ENCODE measurements at places on chromosomes 4 and X.

DNA sequence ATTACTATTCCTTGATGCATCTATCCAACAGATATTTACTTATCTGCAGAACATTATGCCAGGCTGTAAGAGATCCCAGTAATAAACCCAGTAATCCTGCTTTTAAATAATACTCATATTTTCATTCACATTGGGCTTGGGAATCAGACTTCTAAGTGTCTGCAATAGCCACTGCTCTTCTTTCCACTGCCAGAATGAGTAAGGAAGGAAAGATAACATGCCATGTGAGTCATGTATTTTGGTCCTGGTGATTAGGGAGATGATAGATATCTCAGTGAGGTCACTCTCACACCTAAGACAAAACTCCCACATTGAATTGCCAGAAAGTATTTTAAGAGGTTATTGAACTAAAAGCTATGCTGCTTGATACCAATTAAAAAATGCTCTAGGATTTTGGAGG is 13.9 kb upstream of the HEPH start:
- DNase-seq = no peak

GRCh38 chrX:49915361-49916222 is 6.8 kb upstream of the CLCN5 start:
- peak; percentile 49 for DNase-seq

DNA sequence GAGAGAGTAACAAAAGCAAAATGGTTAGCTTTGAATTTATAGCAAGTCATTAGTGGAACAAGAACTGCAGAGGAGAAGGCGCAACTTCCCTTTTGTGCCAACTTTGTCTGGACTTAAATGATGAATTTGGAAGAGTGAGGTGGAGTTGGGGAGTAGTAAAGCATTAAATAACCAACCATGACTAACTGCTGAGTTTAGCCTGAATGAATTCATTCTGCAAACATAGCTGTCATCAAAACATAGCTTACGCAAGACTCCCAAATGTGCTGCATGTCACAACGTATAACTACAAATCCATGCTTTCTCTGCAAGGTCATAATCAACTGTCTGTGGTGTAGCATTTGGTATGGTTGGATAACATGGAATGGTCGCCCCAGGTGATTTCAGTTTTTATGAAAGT is 75.9 kb upstream of the RPL34 start:
- DNase-seq = no peak

DNA sequence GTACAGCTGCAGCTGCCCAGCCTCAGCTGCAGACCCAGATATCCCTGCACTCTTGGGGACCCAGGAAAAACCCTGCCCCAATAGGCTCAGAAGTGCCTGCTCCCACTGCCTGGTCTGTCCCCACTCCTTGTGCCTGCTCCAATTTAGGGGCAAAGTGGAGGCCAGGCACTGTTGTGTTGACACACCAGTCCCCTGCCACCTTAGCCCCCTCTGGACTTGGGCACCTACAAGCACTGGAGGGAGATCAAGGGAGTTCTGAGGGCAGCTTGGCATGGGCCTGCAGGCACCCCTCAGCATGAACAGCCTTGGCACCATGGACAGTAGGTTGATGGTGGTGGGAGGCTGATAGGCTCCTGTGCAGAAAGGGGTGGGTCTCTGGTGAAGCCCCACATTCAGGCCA is 2020.8 kb upstream of the ADGRL3 start:
- DNase-seq = no peak

- no peak for DNase-seq
Observed at GRCh38 chr4:11805842-11806241, 377.1 kb upstream of the HS3ST1 start.

GRCh38 chr4:151439320-151439719 is 30.3 kb downstream of the FHIP1A start:
- no peak for DNase-seq

- no peak for DNase-seq
Observed at GRCh38 chr4:21139327-21139726, 439.1 kb downstream of the PACRGL start.

DNA sequence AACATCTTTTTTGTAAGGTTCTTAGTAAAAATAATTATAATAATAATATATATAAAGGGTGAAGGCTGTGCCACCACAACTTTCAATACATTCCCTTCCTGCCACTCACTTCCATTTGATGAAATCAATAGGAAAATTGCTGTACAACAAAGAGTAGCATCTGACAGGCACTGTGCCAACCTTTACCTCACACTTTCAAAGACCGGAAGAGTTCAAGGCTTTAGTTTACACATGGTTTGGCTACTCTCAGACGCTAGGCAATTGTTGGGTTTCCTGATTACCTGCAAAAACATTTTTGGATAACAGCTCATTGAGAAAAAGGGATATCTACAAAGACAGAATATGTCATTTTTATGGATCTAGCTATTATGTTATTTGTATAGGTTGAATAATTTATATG is 5.5 kb upstream of the ING2 start:
- DNase-seq = no peak
